ENCODE measurements at places on chromosomes 13 and 19.

GRCh38 chr13:84651288-84651687 is 769.0 kb upstream of the SLITRK1 start:
- no peak for DNase-seq

GRCh38 chr19:29971648-29972047 is 29.6 kb downstream of the URI1 start:
- no peak for DNase-seq

- DNase-seq: no peak
Observed at GRCh38 chr19:31171936-31172335, 177.3 kb downstream of the TSHZ3 start.

DNA sequence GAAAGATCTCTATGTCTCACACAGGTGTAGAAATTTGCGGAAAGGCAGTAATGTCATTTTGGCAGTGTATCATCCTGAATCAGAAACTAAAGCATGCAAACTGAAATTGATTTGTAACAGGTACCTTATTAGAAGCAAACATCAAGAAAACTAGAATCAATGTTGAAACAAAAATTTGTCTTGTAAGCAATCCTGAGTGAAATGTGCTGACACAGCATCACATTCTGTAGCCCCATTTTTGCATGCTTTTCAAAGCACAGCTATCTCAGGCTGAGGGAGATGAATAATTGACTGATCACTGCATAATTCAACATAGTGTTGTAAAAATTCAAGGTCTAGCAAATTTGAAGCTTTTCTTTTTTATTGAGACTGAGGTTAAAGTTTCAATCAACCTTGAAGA is 539.7 kb downstream of the DACH1 start:
- no peak for DNase-seq

DNA sequence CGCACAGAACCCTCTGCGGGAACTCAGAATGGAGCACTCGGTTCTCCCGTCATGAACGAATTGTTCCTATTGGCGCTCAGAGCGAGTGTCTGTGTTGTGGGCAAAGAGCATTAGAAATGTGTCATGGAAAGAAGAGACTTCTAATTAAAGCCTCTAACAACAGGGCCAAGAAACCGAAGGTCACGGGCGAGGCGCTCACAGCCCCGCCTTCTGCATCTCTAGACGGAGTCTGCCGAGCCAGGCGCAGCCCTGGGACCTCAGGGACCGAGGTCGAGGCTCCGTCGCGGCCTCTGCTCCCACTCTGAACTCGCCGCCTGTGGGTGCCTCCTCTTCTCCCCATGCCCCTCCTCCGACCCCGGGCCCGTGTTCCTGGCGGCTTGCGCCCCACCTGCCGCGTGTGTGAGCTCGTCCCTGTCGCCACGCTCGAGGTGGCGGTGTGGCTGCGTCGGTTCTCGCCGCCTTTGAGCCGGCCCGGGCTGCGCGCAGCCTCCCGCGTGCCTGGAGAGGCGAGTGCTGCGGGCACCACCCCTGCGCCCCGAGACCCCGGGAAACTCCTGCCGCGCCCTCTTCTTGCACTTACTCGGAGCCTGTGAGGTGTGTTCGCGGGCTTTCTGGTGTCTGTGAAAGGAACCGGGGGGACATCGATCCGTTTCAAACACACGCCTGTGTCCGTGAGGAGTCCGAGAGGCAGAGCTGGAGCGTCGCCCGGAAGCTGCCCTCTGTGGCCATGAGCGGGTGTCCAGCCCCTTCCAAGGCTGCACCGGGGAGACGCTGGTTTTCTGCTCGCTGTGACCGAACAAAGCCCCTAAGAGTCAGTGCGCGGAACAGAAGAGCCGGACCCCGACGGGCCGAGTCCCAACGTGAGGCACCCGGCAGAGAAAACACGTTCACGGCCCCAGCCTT is 45.4 kb upstream of the SPACA7 start:
- DNase-seq: no peak

GRCh38 chr13:100721885-100722512 is 47.4 kb upstream of the TMTC4 start:
- peak; percentile 68 for DNase-seq

GRCh38 chr13:111562716-111563115 is 242.3 kb downstream of the TEX29 start:
- DNase-seq: no peak

DNA sequence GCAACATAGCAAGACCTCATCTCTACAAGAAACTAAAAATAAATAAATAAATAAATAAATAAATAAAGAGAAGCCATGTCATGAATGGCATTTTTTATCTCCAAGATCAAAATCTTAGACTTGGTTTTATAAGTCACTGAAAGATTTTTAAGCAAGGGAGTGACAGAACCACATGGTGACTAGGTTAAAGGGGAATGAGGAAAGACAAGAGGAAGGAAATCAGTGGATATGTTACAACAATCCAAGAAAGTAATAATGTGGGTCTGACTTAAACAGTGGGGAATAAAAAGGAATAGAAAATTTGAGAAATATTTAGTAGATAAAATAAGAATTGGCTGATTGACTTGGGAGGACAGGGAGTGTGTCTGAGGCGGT is 18.8 kb upstream of the MED4 start:
- DNase-seq: no peak

GRCh38 chr13:29511980-29512379 is 83.5 kb downstream of the SLC7A1 start:
- DNase-seq: no peak

GRCh38 chr13:100131863-100132574 is 43.1 kb downstream of the PCCA start:
- no peak for DNase-seq

GRCh38 chr19:35437406-35437951 is 10.6 kb upstream of the FFAR2 start:
- no peak for DNase-seq

- no peak for DNase-seq
Observed at GRCh38 chr19:57269515-57270250, 10.6 kb upstream of the ZNF460 start.

GRCh38 chr19:14147797-14148605 is 11.6 kb upstream of the ASF1B start:
- DNase-seq: no peak

GRCh38 chr13:65093357-65093756 is 2136.8 kb downstream of the PCDH9 start:
- DNase-seq: no peak

DNA sequence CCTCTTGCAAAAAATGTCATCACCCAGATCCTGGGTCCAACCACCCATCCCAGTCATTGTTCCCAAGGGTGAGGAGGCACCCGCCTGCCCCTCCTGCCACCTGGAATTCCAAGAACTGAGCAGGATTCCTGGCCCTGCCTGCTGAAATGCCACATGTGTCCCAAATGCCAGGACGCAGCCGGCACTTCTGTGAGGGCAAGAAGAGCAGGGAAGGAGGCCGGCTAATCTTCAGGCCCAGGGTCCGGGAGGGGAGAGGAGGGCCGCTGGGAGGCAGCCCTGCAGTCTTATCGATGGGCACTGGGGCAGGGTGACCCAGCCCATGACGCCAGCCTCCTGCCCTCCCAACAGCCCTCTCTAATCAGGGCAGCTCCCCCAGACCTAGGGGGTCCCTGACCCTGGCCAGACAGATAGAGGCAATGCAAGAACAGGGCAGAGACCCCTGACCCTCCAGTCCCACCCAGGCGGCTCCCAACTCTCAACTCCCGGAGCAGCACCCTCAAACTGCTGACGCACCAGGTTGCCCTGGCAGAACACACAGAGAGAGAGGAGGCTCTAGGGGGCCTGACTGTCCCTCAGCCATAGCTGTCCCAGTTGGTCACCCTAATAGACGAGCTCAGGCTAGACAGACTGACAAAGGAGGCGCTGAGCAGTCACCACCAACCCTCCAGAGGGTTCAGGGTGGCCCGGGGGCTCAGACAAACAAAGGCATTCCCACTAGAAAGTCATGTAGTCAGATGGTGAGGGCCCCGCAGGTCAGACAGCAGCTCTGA is 1.5 kb downstream of the MFSD12 start:
- no peak for DNase-seq

DNA sequence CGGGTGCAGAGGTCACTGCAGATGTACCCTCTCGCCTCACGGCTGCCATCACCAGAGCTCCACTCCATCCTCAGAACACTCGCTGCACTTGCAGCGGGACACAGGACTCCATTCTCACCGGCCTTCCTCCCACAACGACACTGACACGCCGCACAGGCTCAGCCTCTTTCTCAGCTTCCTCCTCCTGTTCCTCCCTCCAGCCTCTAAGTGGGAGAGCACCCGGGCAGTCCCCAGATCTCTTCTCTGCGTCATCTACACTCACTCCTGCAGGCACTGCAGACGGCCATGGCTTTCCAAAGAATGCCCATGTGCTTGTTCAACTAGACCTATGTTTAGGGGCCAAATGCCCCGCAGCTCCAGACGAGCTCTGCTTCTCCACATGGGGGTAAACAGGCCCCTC is 14.3 kb upstream of the FKRP start:
- DNase-seq: no peak

- peak; percentile 62 for DNase-seq
Observed at GRCh38 chr13:71979616-71980015, 112.6 kb upstream of the DACH1 start.

DNA sequence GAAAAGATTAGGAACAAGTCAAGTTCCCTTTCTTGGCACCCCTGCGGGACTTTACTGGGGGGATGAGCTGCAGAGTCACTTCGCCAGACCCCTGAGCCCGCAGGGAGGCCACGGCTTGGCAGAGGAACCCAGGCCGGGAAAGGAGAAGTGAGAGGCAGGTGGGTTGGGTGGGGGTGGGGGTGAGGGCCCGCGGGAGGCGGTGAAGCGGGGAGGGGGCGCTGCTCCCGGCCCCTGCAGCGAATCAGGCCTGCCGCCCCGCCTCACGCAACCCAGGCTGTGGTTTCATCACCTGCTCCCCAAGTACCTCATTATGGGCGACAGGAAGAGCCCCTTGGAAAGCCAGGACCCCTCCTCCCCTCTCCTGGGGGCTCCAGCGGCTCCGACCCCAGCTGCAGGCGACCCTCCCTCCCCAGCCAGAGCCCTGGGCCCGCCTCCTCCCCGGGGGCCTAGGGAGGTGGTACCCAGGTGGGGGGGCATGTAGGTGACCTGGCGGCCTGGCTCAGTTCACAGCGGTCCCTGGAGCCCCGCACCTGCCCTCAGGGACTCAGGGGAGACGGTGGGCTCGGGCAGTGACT is 9.5 kb downstream of the MEF2B start:
- DNase-seq: no peak

- DNase-seq: peak; percentile 77
Observed at GRCh38 chr13:114151565-114152284, 19.3 kb upstream of the RASA3 start.

Data from AML-193 (cell line).